ENCODE measurements at places on chromosomes 4 and X.

DNA sequence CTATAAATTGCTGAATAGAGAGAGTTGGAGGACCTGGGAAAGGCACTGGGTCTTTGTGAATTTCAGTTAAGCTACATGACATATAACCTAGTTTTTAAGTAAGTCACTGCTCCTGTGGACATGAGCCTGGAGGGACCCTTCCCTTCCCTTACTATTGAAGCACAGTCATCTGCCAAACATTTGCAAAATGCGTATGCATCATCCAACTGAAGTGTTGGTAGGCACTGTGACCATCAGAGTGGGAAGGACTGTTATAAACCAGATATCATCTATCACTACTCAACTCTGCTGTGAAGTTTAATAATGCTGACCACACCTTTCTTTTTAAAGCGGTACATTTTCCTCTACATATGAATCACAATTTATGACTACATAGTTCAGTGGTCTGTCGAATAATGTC is 5.2 kb downstream of the GABRA3 start:
- DNase-seq: no peak

DNA sequence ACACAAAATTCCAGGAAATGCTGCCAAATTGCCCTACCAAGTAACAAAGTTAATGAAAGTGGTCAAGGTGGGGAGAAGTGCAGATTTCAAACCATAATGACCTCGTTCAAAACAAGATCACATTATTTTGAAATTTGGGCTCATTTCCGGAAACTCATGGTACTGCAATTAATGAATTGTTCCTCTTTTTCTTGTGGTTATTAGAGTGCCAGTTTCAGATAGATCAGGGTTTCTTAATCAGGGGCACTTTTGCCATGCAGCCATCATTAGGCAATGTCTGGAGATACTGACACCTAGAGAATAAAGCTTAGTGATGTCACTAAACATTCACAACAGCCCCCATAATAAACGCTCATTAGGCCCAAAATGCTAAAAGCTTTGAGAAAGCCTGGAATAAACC is 381.5 kb upstream of the GALNT7 start:
- DNase-seq: no peak

DNA sequence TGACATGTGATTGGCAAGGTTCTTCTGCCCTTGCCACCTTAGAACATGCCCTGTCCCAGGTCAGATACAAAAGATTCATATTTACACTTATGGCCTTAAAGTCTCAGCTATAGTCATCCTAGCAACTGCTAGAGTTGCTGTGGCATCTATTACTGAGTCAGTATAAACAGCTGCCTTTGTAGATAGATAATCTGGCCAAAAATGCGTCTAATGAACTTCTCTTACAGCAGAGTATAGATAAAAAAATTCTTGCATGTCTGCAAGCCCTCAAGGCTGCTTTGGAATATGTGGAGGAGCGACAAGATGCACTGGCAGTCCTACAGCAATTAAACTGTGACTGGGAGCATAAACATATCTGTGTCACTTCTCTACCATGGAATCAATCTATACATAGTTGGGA is 1209.7 kb upstream of the PABPC4L start:
- no peak for DNase-seq

GRCh38 chr4:186604124-186604807 is 48.9 kb upstream of the MTNR1A start:
- DNase-seq: no peak

- no peak for DNase-seq
These were observed 104.9 kb downstream of the TMEM131L start for GRCh38 chr4:153571006-153571545.

DNA sequence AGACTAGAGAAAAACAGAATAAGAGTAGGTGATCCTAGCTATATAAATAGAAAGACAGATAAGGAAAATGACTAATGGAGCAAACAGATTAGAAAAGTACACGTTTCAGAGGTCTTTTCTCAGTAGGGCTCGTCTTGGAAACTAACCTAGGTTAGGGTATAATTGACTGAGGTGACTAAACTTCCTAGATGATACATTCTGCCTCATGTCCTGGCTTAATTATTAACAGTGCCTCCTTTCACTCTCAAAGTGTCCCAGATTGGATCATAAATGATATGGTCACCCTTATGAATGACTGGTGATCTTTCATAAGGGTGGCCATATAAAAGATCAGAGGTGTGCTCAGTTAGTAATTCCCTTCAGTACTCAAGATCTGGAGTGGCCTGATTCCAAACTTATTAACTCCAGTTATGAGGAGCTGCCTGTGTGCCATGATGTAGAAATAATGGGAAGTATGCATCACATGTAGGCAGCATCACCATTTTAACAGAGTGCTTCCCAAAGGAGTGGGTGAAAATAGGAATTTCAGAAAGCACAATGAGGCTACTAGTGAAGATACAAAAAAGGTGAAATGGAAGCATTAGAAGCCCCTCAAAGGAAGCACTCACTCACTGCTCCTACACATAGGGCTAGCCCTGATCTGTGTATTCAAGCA is 14.7 kb upstream of the GRIA3 start:
- DNase-seq: no peak

- no peak for DNase-seq
These were observed 75.3 kb downstream of the METTL14 start for GRCh38 chr4:118760493-118760892.

DNA sequence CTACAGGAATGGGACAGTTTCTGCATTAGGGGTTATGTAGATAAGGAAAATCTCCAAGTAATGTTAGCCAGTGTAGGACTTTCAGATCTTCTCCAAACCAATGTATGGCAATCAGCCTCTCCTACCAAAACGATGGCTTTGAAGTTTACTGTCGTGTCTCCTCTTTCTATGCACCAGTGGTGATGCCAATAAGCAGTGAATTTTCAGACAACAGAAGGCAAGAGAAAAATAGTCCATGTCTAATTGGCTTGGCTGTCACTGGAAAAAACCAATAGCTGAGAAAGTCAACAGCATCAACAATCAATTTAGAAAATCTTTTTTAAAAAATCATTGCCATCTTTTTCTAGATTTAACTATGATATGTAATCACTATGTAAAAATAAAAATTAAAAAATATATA is 35.0 kb downstream of the LIMCH1 start:
- DNase-seq: no peak

GRCh38 chr4:71188156-71188640 is 150.6 kb upstream of the SLC4A4 start:
- DNase-seq: no peak

- DNase-seq: no peak
These were observed 31.6 kb downstream of the ADH7 start for GRCh38 chr4:99403380-99404184.

GRCh38 chr4:1031956-1032795 is 20.8 kb downstream of the FGFRL1 start:
- DNase-seq: no peak

DNA sequence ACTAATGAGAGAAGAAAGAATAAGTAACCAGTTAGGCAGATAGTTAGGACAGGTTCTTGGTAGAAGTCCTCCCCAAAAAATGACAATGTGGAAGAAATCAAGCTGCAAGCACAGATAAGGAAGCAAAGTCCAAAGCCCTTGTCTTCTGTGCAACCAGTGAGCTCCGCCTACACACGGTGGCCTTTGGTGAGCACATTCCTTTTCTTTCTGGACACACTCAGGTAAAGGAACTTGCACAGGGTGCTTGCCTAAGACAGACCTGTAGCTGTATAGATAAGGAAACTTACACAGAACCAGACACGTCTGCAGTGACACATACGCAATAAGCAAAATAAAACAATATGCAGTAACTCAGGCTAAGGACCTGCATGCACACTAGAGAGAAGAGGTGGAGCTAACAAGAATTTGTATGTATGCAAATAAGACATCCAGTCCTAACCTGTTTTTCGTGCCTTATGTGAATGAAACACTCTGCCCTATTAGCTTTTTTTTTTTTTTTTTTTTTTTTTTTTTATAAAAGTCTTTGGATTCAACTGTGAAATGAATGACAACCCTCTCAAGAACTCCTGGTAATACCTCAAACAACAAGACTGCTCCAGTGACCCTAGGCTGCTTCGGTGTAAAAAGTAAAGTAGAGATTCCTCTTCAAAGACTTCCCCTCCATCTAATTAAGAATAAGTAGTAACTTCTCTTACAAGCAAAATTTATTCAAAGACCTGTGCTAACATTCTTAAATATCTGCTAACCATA is 48.8 kb downstream of the UGT2B10 start:
- DNase-seq: no peak

GRCh38 chr4:16192057-16192456 is 34.2 kb downstream of the TAPT1 start:
- DNase-seq: no peak

GRCh38 chr4:99763635-99764101 is 53.0 kb upstream of the DAPP1 start:
- DNase-seq: no peak

DNA sequence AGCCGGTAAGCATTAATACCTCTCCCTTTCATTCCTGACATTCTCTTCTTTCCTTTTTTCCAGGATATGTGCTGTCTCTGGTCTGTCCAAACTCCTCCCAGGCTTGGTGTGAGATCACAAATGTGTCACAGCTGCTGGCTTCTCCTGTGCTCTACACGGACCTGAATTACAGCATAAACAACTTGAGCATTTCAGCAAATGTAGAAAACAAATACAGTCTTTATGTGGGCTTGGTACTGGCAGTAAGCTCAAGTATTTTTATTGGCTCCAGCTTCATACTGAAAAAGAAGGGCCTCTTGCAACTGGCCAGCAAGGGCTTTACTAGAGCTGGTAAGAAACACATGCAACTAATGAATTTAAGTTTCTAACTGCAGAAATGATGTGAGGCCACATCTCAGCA is 8.4 kb downstream of the NIPAL1 start:
- DNase-seq: no peak

GRCh38 chrX:109299091-109299490 is 182.8 kb downstream of the GUCY2F start:
- DNase-seq: no peak

DNA sequence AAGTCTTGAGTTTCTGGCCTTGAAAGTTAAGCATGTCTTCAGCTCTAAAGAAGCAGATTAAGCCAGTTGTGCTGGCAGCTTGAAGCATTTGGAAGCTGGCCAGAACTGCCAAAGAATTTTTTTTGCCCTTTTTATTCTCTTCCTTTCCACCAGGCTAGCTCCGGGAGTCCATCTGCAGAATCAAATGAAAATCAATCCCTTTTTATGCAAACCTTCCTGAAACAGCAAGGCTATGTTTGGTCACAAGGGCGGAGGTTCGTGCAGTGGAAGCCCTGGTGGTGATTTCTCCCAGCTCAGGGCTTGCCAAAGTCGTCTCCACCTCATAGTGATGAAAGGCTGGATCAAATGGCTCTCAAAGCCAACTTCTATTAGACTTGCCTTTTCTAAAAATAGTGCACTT is 21.6 kb upstream of the C4orf54 start:
- DNase-seq: no peak

GRCh38 chr4:164251257-164251656 is 502.7 kb upstream of the SMIM31 start:
- no peak for DNase-seq

GRCh38 chrX:133215747-133216146 is 2.4 kb downstream of the TFDP3 start:
- no peak for DNase-seq

GRCh38 chr4:10879411-10880110 is 195.0 kb upstream of the CLNK start:
- DNase-seq: no peak

DNA sequence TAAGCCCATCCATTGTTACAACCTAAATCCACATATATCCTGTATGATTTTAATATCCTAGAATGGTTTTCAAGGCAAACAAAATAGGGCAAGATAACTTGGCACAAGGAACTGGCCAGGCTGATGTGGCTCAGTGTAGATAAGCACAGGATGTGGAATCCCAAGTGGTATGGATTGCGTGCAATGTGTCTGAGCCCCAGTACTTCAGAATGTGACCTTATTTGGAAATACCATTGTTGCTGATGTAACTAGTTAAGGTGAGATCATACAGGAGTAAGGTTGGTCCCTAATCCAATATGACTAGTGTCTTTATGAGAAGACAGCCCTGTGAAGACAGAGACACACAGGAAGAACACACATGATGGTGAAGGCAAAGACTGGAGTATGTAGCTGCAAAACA is 72.4 kb downstream of the IL21 start:
- no peak for DNase-seq

DNA sequence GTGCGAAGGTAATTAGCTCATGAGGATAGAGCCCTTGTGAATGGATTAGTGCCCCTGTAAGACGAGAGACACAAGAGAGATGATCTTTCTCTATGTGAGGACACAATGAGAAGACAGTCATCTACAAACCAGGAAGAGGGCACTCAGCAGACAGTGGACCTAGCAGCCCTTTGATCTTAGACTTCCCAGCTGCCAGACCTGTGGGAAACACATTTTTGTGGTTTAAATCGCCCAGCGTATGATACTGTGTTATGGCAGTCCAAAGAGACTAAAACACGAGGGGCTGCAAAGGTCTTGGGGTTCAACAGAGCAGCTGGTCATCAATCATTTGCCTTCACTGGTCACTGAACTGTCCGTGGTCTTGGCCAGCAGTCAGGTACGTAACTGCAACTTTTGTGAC is 9.2 kb upstream of the SYNPO2 start:
- no peak for DNase-seq

DNA sequence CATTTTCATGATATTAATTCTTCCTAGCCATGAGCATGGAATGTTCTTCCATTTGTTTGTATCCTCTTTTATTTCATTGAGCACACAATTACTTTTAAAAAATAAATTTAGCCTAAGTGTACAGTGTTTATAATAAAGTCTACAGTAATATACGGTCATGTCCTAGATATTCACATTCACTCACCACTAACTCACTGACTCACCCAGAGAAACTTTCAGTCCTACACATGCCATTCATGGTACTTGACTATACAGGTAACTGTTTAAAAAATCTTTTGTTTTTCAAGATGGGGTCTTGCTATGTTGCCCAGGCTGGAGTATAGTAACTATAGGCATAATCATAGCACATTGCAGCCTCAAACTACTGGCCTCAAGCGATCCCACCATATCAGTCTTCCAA is 348.1 kb downstream of the RAPGEF2 start:
- no peak for DNase-seq

- no peak for DNase-seq
These were observed 1.5 kb upstream of the PRAF2 start for GRCh38 chrX:49075347-49075746.

- DNase-seq: no peak
These were observed at the start of gene IL9R for GRCh38 chrX:155997436-155997835. Gene IL9R, plus strand, starts transcription at chrX:155997696. Its CDS starts 64 bp downstream, at chrX:155997760.

DNA sequence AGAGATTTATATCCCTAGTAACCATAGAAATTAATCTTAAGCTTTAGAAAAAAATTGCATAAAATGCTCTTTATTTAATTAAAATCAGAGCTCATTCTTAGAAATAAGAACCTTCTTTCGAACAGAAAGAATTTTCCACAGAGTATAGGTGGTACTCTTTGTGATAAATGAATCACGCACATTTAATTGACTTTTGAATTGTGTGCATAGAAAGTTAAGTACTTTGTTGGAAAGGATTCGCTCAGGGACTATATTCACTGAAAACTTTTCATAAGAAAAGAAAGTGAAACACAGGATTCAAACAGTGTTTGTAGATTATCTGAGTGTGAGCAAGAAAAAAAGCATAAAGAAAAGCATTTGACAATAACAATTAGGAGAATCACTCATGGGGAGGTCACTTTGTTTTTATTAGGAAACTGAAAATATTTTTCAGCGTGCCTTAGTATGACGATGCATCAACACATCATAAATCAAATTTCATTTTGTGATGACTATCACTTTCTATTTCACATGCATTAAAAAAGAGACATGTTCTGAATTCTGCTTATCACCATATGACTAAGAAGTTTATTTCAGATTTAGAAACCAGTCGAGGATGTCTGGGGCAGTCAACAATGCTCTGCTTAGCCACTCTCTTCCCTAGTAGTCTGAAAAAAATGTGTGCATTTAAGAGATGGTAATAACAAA is 49.5 kb downstream of the STX18 start:
- no peak for DNase-seq
